ENCODE measurements at places on chromosomes 16 and 17.
A peak's percentile ranks its signal among the peaks of the same experiment; 100 is the strongest.

GRCh38 chr17:57677858-57678257, 67.2 kb downstream of the CCDC182 start:
- DNase-seq, result no peak

GRCh38 chr17:57569853-57570252, 175.2 kb downstream of the CCDC182 start:
- DNase-seq, result no peak

DNA sequence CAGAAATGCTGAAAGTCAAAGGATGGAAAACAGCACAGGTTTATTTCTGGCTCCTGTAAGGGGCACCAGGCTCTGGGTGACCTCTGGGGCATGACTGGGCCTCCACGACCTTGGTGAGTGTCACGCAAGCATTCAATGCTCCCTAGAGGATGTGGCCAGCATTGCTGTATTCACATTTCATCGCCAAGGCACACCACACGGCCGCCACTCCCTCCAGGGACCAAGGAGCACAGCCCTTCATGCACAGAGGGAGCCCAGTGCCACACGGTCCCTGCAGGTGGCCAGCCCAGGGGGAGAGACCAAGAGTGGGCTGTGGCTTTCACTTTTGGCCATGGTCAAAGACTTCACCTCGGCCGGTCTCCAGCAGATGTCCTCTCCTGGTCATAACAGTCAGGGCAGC, 137.4 kb upstream of the TNRC6C start:
- DNase-seq, result no peak

DNA sequence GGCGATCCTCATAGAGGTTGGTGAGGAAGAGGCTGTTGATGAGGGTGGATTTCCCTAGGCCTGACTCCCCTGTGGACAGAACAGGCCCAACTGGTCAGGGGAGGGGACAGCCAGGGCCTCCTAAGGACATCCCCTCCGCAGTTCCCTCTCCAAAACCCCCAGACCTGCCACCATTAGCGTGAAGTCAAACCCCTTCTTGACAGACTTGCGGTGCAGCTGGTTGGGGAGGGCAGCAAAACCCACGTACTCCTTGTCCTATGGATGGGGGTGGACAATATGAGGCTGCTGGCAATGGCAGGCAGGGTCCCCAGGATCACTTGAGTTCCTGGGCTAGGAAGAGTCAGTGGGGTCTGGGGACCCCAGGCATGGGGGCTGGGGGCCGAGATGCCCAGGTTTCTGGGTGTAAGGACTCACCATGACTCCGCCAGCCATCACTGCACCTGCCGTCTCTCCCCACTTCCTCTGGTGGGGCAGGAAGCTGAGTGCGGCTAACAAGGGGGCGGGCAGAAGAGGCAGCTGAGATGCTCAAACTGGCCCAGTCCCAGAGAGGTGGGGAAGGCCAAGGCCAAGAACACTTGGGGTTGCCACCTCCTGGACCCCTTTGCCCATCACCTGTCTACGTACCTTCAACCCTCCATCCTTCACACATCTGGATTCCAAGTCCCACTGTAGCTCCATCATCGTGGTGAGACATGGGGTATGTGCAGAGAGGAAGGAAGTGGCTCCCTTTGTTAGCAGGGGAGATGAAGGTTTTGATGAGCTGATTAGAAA, at the start of gene SEPTIN1:
Gene SEPTIN1, minus strand, starts transcription at position 451 of the 771 bp plus-strand sequence. Its CDS starts 19 bp downstream, at position 432.
- no peak for DNase-seq

GRCh38 chr16:68493412-68494070, 45.2 kb upstream of the SMPD3 start:
- no peak for DNase-seq

DNA sequence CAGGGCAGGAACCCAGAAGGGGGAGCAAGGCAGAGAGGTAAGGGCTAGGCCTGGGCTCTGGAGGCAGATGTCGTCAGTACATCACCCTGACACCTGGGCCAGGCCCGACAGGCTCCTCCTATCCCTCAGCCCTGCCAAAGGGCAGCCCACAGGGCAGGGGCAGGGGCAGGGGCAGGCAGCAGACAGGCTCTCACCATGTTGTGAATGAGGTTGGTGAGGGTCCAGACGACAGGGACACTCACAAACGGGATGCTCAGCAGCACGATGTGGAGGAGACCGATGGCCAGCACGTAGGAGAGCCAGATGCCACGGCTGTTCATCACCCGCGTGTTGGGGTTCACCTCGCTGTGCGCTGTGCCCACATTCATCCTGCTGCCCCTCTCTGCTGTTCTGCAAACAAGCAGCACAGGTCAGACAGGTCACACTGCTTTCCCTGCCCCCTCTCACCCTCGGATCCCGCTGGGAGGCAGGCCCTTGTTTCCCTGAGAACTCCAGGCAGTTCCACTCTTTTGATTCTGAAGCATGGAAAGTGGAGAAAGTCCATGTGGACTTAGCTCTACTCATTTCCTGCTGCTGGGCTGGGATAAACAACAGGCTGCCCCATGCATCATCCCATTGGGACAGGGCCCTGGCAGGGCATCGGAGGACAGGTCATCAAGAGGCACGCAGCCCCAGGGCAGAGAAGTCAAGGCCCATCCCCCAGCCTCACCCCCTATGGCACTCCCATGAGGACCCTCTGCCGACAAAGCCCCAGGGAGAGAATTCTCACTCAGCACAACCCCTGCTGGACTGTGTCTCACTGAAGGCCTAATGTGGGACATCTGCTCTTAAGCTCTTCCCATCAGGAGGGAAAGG, 3.3 kb downstream of the ORMDL3 start:
- no peak for DNase-seq

DNA sequence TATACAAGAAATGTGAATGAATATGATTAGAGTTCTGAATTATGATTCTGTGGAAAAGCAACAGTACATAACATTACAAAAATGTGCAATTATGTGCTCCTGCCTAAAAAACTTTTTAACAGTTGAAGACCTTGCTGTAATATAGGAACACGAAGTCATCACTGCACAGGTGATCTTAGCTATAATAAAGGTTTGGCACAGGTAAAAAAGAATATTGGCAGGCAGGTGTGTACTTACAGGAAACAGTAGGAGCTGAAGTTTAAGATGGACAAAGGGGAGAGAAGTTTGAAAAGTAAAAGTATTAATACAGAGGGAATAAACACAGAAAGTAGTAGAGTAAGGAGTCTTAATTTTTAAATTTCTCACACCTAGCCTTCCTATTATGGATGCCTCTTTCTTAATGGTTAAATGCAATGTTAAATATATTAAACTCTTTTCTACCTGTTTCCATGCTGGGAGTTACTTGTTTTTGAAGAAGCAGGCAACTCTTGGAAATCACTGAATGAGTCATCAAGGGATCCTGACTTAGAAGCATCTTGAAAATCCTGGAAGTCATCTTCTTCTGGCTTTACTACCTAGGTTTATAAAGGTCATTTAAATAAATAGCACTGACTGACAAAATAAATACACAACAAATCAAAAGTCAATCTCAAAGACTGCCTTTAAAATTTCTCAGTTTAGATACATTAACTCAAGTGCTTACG, 40.7 kb downstream of the SYNRG start:
- no peak for DNase-seq

DNA sequence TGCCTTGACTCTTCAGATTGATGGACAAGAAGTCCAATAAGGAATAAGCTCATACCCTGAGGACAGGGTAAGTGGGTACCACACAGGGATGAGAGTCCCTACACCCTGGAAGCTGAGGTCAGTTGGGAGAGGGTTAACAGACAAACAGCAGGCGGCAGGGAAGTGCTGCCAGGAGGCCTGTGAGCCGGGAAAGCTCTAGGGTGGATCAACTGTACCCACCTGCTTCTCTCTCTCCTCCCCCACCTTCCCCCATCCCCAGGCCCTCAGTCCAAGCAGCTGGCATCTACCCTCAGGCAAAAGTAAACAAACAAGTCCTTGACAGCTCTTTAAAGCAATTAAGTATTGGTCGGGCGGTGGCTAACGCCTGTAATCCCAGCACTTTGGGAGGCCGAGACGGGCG, 20.7 kb upstream of the MYLK3 start:
- no peak for DNase-seq

DNA sequence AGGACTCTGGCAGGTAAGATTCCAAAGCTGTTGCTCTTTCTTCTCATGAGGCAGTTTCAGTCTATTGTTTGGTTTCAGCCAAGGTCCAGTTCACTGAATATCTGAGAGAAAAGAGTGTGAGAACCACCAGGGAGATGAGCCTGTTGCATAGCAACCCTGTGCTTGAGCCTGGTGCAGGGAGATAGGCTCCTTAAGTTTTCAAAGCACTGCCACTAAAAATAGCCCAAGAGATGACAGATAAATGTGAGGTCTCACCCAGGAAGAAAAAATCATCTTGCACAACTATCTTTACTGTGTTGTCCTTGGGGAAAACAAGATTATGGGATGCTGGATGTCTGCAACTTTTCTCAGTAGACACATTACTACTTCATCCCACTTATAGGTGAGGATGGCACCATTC, 26.2 kb upstream of the NUDT7 start:
- DNase-seq, result no peak

DNA sequence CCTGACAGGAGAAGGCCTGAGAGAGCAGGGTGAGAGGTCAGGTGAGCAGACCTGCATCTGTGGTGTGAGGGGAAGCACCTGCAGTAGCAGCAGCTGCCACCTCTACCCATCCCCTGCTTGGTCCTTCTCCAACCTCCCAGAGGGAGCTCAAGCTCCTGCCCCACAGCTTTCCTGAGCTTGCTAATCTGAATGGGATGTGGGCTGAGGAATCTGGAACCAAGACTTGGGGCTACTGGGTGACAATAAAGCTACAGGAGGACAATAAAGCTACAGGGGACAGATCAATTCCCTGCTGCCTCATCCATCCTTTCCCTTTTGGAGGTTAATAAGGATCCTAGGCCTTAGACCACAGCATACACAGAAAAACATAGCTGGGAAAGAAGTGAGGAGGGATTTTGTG, 4.9 kb upstream of the TBX4 start:
- DNase-seq, result no peak

DNA sequence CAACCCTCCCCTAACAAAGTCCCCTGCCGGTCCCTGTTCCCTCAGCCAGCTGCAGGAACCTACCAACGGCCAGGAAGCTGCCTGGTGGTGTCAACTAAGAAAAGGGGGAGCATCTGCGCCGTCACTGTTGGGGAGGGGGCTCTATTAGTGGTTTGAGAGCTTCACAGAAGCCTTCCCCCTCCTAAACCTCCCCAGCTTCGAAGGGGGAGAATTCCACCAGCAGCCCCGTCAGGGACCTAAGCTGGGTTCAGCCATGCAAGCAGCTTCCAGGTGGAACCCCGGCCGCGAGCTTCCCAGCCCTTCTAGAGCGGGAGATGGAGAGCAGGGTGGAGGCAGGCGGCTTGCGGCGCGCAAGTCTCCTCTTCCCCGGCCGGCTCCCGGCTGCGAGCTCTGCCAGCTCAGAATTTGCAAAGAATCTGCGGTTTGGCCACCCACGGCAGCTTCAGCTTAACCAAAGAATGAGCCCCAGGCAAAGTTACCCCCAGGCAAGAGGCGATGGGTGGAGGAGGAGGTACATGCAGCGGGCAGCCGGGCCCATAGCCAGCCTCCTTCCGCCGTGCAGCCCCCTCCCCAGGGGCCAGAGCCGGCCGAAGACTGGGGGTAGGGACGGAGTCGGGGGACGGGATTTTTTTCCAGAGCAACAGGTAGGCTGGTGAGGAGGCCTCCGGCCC, 33.7 kb downstream of the DDX19A start:
- peak; percentile 63 for DNase-seq

GRCh38 chr17:50689251-50689650, 18.5 kb downstream of the ANKRD40 start:
- DNase-seq, result no peak

DNA sequence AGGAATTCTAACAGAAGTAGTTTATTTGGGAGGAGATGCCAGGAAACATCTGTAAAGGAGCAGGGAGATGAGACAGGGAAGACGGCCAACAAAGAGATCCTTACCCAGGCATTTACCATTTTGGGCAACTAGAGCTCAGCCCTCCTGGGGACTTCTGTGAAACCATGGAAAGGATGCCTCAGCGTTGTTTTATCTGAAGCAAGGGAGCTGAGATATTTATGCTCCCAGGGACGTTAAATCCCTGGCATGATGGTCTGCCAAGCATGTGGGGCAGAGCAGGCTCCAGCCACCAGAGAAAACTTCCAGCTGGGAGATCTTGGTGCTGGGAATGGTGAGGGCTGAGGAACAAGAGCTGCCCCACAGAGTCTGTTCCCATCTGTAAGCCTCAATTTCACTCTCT, 114.8 kb upstream of the FOXF1 start:
- no peak for DNase-seq

DNA sequence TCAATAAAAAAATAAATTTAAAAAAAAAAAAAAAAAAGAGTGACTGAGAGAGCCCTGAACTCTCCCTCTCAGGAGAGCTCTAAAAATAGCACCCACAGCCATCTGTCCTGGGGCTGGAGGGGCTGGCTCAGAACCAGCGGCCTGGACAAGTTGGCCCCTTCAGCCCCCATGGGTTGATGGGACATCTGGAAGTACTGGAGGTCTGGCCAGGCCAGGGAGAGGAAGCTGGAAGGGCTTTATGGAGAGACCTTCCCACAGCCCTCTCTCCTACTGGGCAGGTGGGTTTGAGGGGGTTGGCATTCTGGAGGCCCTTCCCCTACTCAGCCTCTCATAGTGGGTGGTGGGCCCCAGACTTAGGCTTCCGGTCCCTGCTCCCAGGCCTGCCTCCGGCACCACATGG, 93.7 kb upstream of the TMEM97 start:
- no peak for DNase-seq

GRCh38 chr16:84565669-84566495, 52.0 kb downstream of the COTL1 start:
- no peak for DNase-seq

DNA sequence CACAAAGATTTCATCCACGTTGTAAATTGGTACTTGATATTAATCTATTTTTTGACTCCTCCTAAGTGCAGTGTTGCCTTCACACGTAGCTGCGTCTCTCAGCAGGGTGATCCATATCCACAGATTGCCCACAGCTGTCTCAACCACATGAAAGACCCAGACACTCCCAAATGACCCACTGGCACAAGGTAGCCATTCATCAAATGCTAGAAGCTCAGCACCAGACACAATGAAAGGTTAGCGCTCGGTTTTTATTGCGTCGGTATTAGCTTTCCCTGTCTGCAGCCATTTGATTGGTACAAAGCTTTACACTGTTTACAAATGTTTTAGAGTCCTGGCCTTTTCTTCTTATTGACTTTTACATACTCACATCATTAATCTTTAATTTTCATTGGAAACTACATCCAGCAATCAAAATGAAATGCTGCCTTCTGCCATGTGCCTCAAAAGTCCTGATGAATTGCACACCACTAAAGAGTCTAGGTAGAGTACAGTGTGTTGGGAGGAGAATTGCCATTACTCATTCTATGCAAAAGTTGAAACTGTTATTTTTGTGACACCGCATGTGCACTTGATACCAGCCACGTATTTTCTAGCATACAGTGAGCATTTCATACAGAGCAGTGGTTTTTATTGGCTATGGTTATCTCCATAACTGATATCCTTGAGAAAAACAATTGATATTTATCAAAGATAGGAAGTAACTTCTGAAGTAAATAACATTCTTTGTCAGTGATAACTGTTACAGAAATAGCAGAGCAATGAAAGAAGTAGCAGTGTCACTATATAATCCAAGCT, 127.3 kb upstream of the NUDT7 start:
- DNase-seq, result no peak

DNA sequence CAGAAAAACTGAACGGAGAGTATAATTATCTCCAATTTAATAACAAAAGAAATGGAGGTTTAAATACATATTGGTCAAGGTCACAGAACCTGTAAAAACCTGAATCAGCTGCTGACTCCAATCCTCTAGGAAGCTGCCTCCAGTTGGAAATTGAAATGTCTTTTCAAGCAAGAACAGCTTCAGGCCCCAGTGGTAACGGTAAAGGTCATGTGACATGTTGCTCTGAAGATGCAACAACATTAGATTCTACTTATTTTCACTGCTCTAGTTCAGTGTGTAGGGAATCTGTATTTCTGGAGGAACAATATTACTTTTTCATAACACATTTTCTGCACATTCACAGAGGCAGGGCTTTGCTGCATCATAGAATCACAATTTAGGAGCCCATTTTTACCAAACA, 58.8 kb downstream of the TBX4 start:
- no peak for DNase-seq

Data from kidney epithelial cell (primary cell).